ENCODE measurements at places on chromosomes 1 and 21.

DNA sequence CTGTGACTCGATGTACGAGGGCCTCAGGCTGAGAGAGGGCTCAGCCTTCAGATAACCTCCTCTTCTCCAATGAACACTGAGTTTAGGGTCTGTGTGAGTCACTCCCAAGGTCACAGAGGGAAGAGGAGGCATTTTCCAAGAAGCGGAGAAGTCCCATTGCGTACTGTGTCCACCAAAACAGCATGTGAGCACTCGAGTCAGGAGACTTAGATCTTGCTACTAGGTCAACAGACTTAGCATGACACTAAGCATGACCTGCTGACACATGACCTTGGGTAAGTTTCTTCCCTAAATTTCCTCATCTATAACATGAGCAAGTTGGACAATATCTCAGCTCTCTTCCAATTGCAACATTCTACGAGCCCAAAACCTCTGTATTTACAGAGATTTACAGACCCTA, 68.0 kb downstream of the PLPP3 start:
- DNase-seq: no peak

DNA sequence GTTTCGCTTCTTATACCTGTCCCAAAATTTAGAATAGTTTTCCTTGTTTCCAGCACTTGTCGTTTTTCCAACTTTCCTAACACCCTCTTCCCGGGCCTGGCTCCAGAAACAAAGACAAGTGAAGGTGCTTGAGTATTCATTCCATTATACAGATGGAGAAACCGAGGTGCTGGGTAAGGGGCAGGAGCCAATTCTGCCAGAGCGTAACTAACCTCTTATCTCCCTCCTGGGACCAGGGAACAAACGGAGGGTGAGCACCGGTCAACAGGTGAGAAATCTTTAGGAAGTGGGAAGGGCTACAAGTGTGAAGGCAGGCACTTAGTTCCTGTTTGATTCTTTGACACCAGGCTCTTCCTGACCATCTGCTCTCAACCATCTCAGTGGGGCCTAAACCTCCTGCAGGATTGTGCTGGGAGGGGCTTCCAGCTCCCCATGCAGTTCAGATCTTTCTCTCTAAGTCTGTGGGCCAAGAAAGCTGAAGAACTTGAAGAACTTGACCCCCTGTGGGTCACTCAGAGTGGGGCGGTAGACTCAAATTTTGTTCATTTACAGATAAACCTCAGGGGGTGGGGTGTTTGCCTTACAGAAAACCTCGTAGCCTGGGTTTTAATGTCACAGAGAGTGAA, 8.7 kb downstream of the PLXNA2 start:
- no peak for DNase-seq

GRCh38 chr1:68623700-68624099, 126.8 kb upstream of the DEPDC1 start:
- no peak for DNase-seq

- DNase-seq: no peak
Measured at GRCh38 chr1:39406533-39407450, 84.6 kb upstream of the BMP8A start.

DNA sequence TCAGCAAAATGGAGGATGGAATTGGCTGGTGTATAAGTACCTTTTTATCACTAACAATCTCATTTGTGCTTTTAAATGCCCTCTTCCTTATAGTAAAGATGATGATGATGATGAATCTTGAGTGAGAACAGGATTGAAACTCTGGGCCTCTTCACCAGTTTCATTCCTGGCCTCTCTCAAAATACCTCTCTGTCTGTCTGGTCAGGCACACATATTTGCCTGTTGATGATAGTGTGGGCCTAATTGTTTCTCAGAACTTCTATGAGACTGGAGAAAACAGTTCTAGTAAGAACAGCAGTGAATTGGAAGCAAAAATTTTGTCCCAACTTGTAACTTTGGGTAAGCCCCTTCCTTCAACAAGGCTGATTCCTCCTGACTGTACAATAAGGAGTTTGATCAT, 94.4 kb upstream of the RGS4 start:
- no peak for DNase-seq

DNA sequence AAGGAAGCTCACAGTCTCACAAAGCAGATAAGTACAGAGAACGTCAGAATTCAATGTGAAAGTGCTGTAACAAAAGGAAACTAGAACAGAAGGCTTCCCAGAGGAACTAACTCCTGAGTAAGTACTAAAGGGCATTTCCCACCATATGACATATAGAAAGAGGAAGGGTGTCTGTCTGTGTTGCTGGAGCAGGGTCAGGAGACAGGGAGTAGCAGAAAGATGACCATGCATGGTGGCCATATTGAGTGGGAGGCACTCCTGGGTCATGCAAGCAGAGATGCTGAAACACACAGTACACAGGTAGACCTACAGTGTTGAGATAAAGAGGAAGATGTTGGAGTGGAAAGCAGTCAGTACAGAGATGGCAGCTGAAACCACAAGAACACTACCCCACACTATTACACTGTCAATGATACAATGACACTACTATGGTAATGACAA, 47.3 kb downstream of the SLC25A24 start:
- no peak for DNase-seq

GRCh38 chr1:207981976-207982375, 71.1 kb upstream of the CD34 start:
- DNase-seq: no peak

DNA sequence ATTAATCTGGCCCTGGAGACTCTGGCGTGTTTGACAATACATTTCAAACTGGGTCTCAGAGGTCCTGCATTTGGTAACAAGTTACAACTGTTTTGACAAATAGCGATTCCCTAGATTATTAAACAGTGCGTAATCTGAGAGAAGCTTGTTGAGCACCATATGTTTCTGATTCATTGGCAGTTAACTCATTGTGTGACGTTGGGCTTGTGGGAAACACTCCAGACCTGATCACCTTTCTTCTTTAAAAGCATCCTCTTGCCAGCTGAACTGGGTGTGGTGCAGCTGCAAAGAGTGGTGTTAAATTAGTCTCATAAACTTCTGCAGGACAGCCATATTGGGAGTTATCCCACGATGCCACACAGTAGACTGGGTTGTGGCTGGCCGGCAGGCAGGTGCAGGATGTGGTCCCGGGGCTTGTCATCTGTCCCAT, 82.7 kb downstream of the CDC7 start:
- no peak for DNase-seq

- no peak for DNase-seq
Measured at GRCh38 chr1:36510418-36510817, 27.7 kb upstream of the CSF3R start.

GRCh38 chr1:195591917-195592672, 1016.1 kb downstream of the KCNT2 start:
- no peak for DNase-seq

DNA sequence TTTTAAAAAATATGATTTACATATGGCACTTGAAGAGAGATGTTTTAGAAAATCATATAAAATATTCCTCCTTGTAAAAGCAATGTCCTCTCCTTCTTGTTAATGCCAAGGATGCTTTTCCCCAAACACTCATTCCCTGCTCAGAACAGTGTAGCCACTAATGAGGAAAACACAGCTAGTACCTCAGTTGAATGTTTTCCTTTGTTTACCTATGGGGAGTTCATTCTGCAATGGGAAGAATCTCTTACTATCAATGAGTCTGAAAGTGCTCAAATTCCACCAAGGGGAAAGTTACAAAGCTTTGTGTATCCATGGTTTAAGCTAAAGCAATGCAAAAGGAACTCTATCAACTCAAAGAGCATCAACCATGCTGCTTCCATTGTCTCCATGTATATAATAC, 221.9 kb upstream of the ADGRL2 start:
- no peak for DNase-seq

DNA sequence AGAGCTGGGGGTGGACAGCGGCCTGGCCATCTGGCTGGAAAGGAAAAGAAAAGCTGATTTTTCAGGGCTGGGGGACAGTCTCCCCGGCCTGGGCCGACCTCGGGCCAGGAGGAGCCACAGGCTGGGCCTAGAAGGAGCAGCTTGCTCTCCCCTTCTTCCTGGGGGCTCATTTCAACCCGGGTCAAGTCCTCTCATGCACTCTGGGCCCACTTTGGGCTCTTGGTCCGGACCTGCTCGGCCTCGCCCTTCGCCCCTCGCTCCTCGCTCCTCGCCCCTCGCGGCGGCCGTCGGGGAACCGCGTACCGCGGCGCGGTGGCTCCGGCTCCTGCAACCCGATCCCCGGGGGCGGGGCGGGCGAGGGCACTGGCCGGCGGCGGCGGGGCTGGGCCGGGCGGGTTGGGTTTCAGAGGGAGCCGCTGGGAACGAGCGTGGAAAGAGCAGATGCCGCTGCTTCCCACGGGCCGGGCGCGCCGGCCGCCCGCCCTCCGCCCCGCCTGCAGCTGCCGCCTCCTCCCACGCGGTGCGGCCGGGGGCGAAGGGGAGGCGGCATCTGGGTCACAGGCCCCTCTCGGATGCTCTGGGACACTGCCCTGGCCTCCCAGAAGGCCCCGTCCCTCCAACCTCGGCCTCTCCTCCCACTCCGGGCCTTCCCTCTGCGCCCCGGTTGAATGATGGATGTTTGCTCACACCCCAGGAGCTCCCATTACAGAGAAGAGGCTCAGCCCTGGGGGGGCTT, 6.6 kb downstream of the HEYL start:
- no peak for DNase-seq

Data from NCI-H1930 (cell line).